Activated CD8-positive, alpha-beta memory T cell treated with anti-CD3 and anti-CD28 coated beads for 1 hour (primary cell): ENCODE measurements at places on chromosomes 4 and X.

GRCh38 chrX:45011131-45011530 lies 138.1 kb downstream of the KDM6A start:
- no peak for DNase-seq

- no peak for DNase-seq
Measured at GRCh38 chr4:169744601-169745000, 13.1 kb downstream of the HPF1 start.

DNA sequence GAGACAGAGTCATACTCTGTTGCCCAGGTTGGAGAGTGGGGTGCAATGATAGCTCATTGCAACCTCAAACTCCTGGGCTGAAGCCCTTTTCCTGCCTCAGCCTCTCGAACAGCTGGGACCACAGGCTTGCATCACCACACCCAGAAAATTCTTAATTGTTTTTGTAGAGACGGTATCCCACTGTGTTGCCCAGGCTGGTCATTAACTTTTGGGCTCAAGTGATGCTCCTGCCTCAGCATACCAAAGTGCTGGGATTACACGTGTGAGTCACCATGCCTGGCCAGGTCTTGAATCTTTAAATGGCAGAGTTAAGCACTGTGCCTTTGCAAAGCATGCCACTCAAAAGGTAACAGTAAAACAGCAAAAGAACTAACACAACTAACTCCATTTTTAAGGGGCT lies 28.6 kb upstream of the BBS12 start:
- DNase-seq = no peak

DNA sequence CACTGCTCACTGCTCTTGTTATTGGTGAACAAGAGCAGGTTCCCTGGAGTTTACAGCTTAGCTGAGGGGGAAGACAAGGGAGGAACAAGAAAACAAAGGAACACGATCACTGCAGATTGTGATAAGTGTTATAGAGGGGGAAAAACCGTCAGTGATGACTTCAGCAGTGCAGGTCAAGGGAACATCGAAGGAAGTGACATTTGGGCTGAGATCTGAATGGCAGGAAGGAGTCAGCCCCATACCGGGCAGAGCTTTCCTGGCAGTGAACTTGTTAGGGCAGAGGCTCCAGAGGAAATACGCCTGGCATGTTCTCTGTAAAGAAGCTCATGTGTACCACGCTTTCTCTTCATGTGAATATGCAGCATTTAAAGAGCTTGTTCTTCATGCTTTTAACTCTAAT lies 78.1 kb downstream of the LDB2 start:
- DNase-seq = no peak
